ENCODE measurements at places on chromosomes 7 and 10.

DNA sequence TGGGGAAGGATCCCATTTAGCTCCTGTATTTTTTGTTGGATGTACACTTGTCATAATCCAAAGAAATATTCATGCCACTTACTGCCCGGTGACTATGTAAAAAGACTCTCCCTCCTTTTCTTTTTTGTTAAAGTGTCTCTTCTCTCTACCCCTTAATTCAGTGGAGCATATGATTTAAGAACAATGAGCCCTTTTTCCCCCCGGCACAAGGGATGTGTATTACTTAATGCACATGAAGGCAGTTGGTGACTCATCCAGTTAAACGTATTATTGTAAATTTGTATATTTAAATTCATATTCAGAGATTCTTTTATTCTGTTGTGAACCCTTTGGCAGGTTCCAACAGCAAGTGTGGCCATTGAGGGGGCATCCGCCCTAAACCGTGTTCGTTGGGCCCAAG is 241.9 kb downstream of the SLC25A13 start:
- DNase-seq = no peak

DNA sequence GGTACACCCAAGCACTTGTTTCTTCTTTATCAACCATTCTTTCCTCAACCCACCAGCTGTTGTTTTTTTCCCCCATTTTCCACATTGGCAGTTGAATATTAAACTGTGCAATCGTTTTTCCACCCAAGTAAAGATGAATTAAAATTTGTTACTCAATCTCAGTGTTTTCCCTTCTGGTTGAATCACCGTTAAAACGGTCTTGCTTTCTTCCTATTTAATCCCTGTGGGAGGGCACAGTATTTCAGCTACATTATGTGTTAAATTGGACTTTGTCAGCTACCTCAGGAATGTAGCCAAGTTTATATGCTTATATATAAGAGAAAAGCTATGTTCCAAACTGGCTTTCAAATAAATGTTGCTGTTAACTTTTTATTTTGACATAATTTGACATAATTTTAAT is 19.9 kb downstream of the SLC35G1 start:
- no peak for DNase-seq

DNA sequence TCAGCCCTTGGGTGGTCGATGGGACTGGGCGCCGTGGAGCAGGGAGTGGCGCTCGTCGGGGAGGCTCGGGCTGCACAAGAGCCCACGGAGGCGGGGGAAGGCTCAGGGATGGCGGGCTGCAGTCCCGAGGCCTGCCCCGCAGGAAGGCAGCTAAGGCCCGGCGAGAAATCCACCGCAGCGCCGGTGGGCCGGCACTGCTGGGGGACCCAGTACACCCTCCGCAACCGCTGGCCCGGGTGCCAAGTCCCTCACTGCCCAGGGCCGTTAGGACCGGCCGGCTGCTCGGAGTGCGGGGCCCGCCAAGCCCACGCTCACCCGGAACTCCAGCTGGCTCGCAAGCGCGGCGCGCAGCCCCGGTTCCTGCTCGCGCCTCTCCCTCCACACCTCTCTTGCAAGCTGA is 138.4 kb downstream of the BAMBI start:
- no peak for DNase-seq

GRCh38 chr7:99955247-99955646 is 20.6 kb downstream of the AZGP1 start:
- DNase-seq = no peak

- DNase-seq = no peak
Observed at GRCh38 chr7:16929146-16929762, 47.5 kb upstream of the AGR3 start.

GRCh38 chr10:132940791-132941465 is 1.4 kb downstream of the CFAP46 start:
- DNase-seq = no peak

GRCh38 chr7:16136896-16137295 is 284.4 kb downstream of the CRPPA start:
- no peak for DNase-seq

- no peak for DNase-seq
Observed at GRCh38 chr10:132859084-132859855, 73.3 kb upstream of the NKX6-2 start.

DNA sequence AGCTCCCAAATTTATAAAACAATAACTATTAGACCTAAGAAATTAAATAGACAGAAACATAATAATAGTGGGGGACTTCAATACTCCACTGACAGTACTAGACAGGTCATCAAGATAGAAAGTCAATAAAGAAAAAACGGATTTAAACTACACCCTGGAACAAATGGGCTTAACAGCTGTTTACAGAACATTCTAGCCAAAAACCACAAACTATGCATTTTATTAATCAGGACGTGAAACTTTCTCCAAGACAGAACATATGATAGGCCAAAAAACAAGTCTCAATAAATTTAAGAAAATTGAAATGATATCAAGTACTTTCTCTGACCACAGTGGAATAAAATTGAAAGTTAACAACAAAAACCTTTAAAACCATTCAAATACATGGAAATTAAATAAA is 46.4 kb downstream of the ZNF680 start:
- no peak for DNase-seq

- DNase-seq = peak; percentile 63
Observed at GRCh38 chr10:72274730-72275350, 1.1 kb downstream of the DDIT4 start.

- DNase-seq = no peak
Observed at GRCh38 chr7:5417106-5418071, 6.2 kb downstream of the TNRC18 start.

DNA sequence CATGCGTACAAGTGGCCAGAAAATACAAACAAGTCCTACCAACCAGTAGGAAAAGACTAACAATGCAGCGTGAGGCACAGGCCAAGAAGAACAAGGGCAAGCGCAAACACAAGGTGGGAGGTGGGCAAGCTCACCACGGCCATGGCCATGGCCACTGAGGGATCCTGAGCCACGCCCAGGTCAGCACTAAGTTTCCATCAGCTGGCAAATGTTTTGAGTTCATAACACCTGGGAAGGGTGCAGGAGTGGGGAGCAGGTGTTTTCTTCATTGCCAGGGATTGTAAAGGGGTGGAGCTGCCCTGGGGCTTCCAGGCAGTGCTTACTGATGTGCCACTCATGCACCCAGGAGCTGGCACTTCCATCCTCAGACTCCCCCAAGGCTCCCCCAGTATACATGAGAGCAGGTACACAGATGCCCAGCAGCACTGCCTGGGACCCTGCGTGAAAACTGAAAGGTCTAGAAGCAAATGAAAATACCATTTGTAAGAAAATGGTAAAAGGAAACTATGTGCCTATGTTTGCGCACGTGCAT is 139.2 kb upstream of the RET start:
- no peak for DNase-seq

- no peak for DNase-seq
Observed at GRCh38 chr10:23375366-23375765, 30.8 kb upstream of the C10orf67 start.

DNA sequence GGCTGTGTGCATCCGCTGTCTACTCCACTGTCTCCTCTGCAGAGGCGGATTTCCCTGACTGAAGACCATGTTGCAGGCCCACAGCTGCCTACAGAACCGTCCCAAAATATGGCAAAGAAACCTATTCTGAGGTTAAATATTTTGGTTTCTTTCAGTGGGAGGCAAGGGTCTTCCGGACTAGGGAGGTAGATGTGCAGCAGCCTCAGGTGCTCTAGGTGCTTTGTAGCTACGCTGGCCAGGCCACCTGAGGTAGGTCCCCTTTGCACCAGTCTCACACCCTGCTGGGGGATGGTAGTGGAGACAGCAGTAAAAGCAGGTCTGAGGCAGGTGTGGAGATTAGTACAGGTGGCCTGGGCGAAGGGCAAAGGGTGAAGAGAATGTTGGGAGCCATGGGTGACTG is 8.2 kb upstream of the PILRB start:
- no peak for DNase-seq

- DNase-seq = no peak
Observed at GRCh38 chr10:14074062-14074884, 256.5 kb downstream of the FRMD4A start.

DNA sequence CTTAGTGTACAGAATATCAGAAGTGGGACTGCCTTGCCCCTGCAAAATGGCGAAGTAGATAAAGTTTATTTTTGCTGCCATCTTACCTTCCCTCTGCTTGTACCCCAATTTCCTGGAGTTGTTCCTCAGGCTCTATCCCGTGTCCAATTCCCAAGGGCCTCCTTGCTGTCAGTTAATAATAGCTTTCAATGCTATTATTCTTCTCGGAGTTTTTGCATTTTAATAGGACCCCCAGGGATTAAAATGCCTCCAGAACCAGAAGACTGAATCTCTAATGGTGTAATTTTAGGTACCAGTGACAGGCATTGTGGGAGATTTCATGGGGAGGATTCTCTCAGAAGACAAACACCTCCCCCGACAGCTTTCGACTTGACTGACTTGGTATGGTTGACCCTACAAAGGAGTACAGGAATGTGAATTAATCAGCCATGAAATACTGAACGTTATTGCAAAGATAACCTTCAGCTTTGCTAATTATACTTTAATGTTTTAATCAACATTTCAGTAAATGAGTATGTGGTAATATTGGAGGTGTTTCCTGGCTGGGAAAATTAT is 75.2 kb downstream of the ZNF22 start:
- no peak for DNase-seq

GRCh38 chr7:158282461-158283001 is 305.1 kb downstream of the PTPRN2 start:
- no peak for DNase-seq

DNA sequence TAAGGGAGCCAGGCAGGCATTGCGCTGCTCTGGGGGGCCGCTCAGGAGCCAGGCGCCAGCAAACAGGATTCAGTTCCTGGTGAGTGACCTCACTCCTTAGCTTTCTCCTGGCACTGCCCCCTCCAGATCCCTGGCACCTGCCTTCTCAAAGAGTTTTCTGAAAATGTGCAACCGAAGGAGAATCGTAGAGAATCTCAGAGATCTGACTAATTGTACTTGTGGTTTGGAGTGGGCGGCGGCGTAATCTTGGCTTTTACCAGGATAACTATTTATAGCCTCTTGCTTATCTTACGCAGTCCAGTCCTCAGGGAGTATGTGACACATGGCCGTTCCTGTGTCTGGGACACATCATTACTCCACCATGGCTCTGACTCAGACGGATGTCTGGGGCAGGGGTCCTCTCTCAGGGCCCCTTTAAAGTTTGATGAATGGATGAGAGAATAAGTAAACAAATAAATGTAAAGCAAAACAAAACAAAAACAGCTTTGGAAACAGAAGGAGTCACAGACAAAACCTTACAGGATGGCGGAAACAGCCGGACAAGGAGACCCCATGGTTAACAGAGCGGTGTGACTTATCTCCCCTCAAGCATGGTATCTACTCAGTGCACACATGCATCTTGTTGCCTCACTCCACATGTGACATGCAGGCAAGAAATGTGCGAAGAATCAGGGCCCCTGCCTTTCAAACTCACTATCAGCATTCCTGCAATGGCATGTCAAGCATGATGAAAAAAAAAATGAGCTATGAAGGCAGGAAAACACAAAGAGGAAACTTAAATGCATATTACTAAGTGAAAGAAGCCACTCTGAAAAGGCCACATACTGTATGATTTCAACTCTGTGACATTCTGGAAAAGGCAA is 99.7 kb downstream of the TNS3 start:
- no peak for DNase-seq

DNA sequence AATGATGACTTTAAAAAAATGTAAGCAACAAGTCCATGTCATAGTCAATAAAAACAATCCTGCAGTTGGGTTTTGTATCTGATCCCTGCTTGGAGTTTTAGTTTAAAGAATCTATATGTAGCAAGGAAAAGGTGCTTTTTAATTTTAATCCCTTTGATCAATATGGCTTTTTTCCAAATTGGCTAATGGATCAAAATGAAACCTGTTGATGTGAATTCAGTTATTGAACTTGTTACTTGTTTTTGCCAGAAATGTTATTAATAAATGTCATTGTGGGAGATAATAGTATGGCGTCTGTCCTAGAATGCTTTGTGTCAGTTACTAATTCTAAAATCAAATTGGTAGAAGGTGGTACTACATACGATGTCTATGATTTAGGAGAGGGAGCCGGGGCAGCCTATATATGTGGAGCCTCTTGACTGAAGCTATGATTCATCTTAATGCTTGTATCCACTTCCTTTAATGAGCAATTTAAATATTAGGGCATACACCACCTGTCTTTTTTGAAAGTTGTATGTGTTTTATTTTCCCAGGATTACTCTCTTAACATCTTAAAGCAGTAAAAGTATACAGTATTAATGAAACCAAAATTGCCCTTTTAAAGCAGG is 10.3 kb upstream of the PBLD start:
- DNase-seq = no peak

DNA sequence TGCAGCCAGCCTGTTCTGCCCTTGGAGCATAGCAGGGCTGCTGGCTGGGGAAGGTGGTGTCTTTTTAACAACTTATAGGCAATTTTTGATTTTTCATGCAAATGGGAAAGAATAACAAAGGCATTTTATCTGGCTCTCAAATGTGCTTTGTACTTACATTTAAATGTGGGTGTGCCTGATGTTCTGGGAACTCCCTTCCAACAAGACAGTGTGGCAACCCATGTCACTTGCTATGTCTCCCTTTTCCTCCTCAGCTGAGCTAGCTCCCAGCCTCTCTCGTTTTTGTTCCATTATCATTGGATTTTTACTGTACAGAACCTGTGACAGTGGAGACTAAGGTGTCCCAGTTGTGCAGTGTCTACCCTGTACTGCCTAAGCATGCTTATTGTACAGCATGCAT is 93.5 kb upstream of the PDCD4 start:
- no peak for DNase-seq

- no peak for DNase-seq
Observed at GRCh38 chr7:139651914-139652313, 125.9 kb downstream of the HIPK2 start.

GRCh38 chr7:115477193-115477651 is 553.3 kb downstream of the TFEC start:
- DNase-seq = no peak

GRCh38 chr10:44780426-44780825 is 130.7 kb upstream of the TMEM72 start:
- DNase-seq = no peak

GRCh38 chr7:92255308-92255707 is 9.5 kb downstream of the ANKIB1 start:
- no peak for DNase-seq

GRCh38 chr10:116803451-116804249 is 45.6 kb upstream of the ENO4 start:
- no peak for DNase-seq

GRCh38 chr10:129330211-129330610 is 136.8 kb upstream of the MGMT start:
- no peak for DNase-seq

- no peak for DNase-seq
Observed at GRCh38 chr10:52775132-52775647, 2.6 kb upstream of the MBL2 start.

DNA sequence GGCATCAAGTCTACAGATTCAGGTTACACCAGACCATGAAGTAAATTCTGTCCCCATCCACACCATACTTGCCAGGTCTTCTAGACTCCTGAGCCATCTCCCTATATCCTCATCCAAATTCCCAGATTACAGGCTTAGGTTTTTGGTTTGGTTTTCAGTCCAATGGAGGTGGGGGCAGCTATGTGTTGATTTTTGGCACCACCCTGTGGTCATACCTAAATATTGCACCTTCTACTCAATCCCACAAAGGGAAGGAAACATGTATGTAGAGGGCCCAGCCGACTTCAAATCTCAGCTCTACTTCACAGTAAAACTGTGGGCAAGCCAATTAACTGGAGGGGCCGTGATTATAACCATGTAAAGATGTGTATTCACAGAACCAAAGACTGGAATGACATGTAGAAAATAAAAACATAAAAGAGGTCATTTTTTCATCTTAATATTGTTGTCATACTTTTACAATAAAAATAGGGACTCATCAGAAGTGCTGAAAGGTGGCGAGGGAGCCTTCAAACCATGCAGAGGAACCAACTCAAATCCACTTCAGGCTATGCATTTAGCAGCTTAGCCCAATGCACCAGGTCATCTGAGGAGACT is 19.8 kb downstream of the ERCC6 start:
- DNase-seq = no peak

- DNase-seq = no peak
Observed at GRCh38 chr10:100736809-100737354, 8.5 kb upstream of the PAX2 start.
